ENCODE measurements at places on chromosomes 5 and 9. TPM values are rescaled to one million over a fixed set of nuclear protein-coding genes. Genes with fewer than 3 reads are reported as not detected.

PCDHGB4 gene
- 12.5 TPM for total RNA-seq

OR1Q1 gene
- total RNA-seq: not detected

ISCA1 gene
- total RNA-seq: 47.1 TPM

NOTCH1 gene
- 47.5 TPM for total RNA-seq

ABITRAM gene
- total RNA-seq: 7.8 TPM

CCDC69 gene
- total RNA-seq: 1.6 TPM

IL5 gene
- total RNA-seq: not detected

SLC36A2 gene
- not detected for total RNA-seq

ARAP3 gene
- total RNA-seq: 3.6 TPM

SCGB3A1 gene
- total RNA-seq: not detected

OR1J1 gene
- not detected for total RNA-seq
